ENCODE measurements at places on chromosomes 1 and 21.

- peak; percentile 31 for DNase-seq
Measured at GRCh38 chr1:1118011-1118875, 2.4 kb upstream of the C1orf159 start.

DNA sequence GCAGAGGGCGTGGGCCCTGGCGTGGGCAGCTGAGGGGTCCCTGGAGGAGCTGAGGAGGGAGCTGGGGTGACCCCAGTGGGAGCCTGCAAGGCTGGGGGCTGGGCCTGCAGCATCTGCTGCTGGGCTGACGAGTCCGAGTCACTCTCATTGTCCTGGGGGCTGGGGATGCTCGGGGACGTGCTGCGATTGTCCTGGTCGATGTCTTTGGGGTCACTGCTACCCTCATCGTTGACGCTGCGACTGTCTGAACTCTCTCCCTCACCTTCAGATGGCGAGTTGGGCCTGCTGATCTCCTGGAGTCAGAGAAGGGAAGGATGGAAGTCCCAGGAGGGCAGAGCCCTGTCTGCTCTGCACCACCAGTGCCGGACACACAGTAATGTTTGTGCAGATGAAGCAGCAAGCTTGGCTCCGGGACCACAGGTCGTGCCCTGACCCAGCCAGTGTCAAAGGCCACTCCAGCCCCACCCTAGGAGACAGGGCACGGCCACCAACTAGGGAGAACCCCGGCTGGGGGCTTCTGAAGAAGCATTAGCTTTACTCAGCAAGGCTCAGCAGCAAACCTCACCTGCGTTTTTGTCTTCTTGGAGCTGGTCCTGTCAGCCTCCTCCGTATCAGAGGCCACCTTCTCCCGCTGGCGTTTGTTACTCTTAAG, 43.4 kb downstream of the SLC45A1 start:
- no peak for DNase-seq

- peak; percentile 84 for DNase-seq
Measured at GRCh38 chr1:1200876-1201810, 5.2 kb downstream of the TNFRSF18 start.

DNA sequence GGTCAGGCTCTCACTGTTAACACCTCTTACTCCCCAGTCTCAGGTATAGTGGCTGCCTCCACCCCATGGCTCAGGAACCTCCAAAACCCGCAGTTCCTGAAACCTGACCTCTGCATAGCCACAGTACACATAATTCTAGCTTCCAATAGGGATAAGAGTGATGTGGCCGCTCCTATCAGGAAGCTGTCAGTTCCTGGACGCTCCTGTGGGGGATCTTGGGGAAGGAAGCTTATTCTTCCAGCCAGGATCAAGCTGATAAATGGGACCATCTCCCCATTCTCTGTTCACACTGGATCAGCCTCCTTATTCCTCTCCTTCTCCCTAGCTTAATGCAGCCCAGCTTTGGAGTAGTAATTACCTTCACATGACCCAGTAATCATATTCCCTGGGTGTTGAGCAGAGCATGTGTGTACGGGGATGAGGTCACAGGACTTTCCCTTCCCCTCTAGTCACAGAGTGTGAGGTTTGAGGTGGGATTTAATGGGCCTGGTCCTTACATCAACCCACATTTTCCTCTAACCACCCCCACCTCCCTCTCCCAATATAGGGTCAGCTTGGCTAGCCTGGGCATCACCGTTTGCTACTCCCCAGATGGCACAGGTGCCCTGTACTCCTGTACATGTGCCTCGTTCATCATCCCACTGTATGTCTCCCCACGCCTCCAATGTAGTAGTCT, 7.0 kb upstream of the POU3F1 start:
- no peak for DNase-seq

GRCh38 chr1:222002503-222002902, 260.6 kb upstream of the DUSP10 start:
- no peak for DNase-seq

DNA sequence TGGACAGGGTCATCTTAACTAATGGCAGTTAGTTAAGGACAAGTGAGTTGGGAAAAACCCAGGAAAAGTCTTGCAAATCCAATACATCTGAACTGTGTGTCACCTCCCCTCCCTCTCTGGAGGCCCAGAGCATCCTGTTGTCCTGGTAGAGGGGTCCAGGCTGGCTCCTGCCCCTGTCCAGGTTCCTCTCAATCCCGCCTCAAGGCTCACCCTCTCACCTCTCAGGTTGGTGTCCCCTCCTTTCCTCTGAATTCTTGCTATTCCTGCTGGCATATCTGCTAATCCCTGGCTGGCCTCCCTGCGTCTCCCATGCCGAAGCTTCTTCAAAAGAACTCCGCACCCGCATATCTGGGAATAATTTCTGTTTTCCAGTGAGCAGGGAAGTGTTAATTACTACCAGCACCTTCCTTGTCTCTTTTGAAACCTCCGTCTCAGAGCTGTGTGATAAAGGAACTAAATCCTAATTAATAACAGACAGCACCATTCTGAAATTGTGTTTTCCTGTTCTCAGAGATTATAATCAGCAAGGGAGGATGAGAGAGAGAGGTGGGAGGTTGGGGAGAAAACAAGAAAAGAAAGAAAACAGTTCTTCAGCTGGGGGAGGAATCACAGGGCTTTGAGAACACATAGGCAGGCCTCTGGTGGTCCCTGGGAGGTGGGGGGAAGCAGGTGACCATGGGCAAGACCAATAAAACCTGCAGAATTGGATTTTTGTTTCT, 568.0 kb downstream of the PTPRU start:
- DNase-seq: no peak

DNA sequence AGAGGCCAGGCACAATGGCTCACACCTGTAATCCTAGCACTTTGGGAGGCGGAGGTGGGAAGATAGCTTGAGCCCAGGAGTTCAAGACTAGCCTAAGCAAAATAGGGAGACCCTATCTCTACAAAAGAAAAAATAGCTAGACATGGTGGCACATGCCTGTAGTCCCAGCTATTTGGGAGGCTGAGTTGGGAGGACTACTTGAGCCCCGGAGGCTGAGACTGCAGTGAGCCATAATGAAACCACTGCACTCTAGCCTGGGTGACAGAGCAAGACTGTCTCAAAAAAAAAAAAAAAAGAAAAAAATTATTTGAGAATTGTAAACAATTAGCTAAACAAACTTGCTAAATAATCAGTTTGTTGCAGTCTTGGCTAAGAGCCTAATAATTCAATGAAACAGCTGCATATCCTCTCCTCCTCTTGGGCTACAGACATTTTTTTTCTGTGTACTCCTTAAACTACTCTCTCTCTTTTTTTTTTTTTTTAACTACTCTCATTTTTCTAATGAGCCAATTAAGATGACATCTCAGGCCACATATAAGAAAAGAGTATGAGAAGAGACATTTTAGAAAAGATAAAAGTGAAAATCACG, 10.5 kb upstream of the DNAJB4 start:
- DNase-seq: no peak

DNA sequence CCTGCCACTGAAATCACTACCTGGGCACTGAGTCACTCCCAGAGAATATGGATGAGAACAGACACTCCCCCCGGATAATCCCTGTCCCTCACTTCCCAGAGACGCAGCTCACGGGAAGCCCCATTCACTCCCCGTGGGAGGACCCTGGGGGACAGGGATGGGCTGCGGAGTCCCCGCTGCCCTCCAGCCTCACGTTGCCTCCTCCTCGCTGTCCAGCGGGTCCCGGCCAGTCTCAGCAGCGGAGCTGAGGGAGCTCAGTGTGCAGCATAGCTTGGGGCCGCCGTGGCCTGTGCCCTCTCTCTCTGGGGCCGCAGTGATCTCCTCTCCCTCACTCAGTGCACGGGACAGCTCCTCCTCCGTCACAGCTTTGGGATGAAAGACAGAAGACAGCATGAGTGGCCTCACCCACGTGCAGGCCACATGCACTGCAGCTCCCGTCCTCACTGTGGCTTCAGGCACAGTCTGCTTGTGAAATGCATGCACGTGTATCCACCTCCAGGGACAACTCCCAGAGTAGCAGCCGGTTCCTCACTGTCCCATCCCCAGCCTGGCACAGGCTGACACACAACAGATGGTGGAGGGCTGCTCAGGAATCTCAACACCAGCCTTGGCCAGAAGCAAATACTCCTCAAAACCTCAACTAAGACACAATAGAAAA, 7.4 kb downstream of the CFAP410 start:
- DNase-seq: no peak

DNA sequence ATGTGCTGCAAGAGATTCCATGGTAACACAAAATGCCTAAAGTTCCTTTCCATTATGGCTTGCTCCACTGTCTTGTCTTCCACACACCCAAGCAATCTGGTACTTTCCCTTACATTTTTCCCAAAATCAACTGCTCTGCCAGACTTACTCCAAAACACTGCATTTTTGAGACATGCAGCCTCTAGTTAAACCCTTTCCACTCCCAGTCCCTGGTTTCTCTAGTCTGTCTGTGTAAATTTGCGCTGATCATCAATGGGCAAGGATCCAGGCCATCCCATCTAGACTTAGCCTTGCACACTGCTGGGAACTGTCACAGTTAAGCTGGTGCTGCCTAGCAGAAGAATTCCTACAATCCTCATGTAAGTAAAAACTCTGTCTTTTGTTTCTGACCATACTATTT, 47.8 kb downstream of the DAB1 start:
- DNase-seq: no peak

DNA sequence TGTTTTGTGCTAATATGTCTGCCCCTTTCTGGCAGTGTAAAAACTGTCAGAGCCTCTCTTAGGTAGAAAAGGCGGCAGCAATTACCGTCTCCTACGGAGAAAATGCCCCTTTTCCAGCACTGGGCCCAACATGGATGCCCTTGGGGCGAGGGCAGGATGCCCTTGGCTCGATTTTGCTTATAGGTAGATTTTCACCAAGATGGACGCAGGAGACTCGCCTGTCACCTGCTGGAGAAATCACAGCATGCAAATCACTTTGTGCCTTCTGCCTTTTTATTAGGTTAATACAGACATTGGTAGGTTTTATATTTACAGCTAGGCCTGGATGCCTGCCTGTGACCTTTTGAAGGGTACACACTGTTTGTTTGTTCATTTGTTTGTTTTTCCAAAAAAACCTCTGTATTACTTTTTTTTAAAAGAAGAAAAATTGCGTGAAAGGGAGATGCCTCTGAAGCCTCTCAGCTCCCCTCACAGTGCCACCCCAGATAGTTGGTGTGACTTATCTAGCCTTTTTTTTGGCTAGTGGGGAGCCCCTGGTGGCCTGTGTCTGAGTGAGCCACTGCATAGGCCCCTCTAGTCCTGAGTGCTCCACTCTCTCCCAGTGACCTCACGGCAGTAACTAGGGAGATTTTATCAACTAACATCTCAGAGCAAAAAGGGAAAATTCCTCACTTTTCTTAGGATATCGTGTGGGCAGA, 2.5 kb downstream of the ATP1B1 start:
- DNase-seq: no peak

- DNase-seq: no peak
Measured at GRCh38 chr1:85394130-85394529, 70.8 kb downstream of the DDAH1 start.

DNA sequence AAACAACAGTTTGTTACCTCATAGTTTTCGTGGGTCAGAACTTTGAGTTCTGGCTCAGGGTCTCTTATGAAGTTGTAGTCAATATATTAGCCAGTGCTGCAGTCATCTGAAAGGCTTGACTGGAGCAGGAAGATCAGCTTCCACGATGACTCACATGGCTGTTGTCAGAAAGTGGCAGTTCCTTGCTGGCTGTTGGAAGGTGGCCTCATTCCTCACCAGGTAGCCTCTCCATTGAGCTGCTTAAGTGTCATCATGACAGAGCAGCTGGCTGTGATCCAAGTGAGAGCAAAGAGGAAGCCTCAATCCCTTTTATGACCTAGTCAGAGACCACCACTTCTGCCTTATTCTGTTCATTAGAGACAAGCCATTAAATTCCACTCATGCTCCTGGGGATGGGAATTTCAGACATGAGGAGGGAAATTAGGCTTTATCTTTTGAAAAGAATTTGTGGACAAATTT, 5.6 kb downstream of the OSBPL9 start:
- DNase-seq: no peak

GRCh38 chr1:193856261-193856660, 669.8 kb upstream of the B3GALT2 start:
- DNase-seq: no peak

DNA sequence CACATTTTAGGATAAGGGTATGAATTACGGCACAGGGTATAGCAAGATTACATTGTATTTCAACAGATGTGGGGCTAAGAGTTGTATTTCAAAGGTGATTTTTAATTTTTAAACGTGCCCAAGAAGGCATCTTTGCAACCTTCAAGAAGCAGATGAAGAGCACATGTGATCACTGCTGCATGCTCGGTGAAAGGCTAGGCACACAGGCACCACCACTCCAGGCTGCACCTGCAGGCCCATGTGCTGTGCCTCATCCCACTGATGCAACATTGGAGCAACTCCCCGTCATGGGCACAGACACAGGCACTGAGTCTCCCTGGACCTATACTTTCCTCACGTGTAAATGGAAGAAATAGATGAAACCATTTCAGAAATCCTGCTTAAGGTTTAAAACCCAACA, 23.5 kb downstream of the UBE2G2 start:
- DNase-seq: no peak

DNA sequence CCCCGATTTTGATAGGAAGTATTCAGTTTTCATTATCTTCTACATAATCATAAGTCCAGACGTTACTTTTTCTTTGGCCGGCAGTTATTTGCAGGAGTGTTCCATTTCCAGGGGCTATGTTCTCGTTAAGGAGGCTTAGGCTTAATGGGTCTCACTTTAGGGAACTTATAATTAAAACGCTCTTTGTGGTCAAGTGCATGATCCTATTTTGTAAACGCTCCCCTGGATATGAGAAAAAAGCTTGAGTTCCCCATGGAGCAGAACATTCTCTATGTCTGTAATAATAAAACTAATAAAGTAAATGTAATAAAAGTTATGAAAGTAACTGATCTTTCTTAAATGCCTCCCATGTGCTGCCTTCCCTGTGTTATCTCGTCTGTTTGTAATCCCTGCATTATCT, 48.7 kb upstream of the GPR153 start:
- DNase-seq: no peak

Measured in activated naive CD8-positive, alpha-beta T cell treated with anti-CD3 and anti-CD28 coated beads, Interleukin-2, amount 10 ng/mL, durations not matched to agents 7 days and 5 days (primary cell).